ENCODE measurements at places on chromosomes 11 and 22.

DNA sequence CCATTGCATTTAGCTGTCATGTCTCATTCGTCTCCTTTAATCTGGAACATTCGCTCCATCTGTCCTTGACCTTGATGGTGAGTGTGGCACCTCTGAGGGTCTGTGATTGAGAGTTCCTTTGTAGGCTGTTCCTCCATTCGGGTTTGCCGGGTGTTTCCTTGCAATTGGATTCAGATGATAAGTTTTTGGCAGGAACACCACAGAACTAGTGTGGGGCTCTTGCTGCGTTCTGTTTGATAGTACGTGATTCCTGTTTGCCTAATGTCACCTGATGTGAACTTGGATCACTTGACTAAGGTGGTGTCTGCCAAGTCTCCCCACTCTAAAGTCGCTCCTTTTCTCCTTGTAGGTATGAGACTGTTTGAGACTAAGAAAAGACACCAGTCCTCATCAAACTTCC lies 109.7 kb upstream of the TMEM45B start:
- no peak for ATAC-seq

DNA sequence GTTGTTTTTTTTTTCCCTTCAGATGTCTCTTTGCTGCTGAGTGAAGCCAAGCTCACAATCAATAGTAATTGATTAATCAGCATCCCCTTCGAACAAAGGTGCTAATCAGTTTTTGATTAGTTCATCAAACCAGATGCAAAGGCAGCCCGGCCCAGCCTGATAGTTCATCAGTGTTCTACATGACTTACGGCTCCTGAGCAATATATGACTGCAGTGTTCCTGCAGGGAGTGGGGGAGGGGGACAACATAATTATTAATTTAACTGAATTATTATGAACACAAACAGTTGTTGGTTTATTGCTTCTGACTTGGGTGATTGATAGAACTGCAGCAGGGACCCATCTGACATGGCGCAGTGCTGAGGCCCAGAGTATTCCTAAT lies 315.3 kb downstream of the CADM1 start:
- ATAC-seq, result no peak

DNA sequence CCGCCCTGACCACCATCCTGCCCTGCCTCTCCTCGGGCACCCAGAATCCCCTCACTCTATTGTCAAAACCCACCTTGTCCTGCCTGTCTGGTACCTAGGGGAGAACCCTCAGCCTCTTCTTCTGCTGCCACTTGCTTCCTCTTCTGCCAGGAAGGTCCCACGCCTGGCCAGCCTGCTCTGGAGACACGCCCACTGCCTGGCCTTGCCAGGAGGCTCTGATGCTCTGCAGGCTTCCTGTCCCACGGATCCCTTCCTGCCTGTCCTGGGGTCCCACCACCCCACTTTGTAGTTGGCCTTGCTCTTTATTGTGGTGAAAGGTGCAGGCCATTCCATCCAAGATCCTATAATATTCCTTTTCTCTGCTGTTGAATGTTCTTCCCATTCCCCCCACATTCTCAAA lies 63.4 kb downstream of the BMAL1 start:
- no peak for ATAC-seq

GRCh38 chr11:46296528-46297448 lies 19.3 kb downstream of the CREB3L1 start:
- no peak for ATAC-seq

DNA sequence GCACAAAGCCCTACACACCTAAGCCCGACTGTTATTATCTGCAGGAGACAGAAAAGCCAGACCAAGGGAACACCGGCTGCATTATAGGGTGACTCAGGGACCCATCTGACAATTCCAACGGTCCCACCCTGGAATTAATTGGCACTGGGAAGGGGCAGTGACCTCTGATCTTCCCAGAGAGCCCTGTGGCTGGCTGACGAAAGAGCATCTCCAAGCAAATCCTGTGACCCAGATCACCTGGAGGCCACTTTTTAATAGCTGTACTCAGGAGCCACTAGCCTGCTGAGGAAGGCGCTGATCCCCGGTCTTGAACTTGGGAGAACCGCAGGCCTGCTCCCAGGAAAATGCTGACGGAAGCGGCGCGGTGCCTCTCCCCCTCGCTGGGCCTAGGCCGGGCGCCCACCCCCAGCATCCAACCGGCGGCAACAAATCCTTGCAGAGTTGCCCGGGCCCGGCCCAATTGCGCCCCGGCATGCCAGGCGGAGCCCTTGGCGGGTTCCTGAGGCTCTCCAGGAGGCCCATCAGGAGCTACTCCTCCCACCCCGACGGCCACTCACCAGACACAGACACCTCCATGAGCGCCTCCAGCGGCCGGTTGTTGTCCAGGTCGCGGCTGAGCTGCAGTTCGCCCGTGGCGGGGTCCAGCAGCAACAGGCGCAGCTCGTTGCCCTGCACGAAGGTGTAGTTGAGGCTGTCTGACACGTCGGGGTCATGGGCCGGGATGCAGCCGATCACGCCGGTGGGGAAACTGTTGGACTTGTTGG lies 4.2 kb downstream of the CELSR1 start:
- ATAC-seq, result no peak

DNA sequence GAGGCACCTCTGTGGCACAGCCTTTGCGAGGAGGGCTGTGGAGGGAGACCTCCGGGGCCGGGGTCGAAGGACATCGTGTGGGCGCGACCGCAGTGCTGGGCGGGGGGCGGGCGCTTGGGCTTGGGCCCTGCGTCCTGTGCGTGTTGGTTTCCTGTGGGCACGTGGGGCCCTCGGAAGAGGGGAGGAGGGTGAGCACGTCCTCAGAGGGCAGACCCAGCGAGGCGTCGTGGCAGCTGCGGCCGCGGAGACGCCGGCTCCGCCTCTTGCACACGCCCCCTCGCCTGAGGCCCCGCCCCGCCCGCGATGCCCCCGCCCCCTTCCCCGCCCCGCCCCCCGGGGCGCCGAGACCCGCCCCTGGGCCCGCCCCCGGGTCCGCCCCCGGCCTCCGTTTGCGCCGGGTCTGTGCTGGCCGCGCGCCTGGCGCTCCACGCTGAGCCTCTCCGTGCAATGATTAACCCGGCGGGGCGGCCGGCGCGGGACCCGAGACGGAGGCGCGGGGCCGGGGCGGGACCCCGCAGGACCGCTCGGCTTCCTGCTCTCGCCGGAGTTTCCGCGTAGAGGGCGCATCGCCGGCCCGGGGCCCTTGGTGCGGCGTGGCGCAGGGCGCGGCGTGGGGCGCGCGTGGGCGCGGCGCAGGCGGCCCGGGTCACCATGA lies at the start of gene PRR5:
Gene PRR5 (plus strand): TSS at position 381 of the 655 bp plus-strand sequence. CDS start 271 bp downstream, at position 652.
- ATAC-seq, result peak; percentile 93

GRCh38 chr22:32758866-32759385 lies 42.6 kb upstream of the TIMP3 start:
- no peak for ATAC-seq

DNA sequence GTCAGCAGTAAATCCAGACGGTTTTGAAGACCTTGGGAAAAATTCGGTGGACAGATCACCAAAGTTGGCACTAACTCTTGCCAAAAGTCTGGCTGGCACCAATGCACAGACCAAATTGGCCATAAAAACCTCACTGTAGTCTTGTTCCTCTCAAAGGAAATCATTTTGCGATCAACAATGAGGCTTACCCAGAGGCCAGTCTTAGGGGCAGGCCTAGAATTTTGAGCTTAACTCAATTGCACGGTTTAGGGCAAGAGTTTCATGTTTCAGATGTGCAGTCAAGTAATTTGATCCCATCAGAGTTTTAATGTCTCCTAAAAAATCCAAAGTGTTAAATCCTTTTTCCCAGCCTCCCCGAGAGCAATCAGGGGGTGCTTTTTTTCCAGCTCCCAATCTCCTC lies 19.0 kb downstream of the MPPED2 start:
- no peak for ATAC-seq

DNA sequence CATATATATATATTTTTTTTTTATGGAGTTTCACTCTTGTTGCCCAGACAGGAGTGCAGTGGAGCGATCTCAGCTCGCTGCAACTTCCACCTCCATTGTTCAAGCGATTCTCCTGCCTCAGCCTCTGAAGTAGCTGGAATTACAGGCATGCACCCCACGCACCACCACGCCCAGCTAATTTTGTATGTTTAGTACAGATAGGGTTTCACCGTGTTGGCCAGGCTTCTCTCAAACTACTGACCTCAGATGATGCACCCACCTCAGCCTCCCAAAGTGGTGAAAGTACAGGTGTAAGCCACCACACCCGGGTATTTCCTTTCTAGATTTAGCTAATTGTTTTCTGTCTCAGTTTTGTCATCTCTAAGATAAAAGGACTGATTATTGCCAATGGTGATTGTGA lies 821.1 kb downstream of the CNTN5 start:
- no peak for ATAC-seq

DNA sequence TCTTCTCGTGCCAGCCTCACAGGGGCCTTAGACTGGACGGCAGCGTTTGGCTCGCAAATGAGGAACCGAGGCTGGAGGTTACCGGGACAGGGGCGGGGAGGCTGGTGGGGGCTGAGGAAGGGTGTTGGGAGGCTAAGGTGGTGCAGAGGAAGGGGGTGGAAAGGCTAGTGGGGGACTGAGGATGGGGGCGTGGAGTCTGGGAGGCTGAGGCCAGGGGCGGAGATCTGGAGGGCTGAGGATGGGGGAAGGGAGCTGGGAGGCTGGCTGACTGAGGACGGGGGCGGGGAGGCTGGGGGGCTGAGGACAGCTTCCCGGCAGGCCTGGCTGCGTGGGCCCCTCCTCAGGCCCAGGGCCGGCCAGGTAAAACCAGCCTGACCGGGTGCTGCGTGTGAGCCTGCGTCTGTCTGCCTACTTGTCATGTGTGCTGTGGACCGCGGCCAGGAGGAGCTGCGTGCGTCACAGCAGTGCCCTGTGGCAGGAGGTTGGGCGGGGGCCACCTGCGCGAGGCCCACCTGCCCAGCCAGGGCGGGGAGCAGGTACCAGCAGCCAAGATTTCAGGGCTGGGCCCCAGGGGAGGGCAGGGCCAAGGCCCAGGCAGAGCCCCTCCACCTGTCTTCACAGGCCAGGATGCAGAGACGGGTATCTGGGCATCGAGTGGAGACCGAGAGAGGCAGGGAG lies 9.4 kb upstream of the PIM3 start:
- ATAC-seq, result peak; percentile 67

DNA sequence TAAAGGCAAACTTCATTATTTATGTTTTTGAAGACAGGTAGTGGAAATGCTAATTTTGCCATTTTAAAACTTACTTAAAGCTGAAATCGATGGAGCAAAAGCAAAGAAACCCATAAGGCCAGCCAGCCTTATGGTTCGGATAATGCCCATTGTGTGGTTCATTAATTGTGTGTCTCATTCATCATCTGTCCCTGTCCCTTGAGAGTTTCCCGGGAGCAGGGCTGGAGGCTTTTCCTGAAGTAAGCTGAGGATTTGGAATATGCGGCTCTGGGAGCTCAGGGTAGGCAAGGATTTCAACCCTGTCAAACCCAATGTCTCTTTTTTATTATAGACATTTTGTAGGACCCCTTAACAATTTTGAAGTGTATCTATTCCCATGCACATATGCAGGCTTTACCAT lies 790.0 kb upstream of the KIRREL3 start:
- no peak for ATAC-seq

GRCh38 chr11:103988595-103988969 lies 47.9 kb upstream of the DDI1 start:
- no peak for ATAC-seq

DNA sequence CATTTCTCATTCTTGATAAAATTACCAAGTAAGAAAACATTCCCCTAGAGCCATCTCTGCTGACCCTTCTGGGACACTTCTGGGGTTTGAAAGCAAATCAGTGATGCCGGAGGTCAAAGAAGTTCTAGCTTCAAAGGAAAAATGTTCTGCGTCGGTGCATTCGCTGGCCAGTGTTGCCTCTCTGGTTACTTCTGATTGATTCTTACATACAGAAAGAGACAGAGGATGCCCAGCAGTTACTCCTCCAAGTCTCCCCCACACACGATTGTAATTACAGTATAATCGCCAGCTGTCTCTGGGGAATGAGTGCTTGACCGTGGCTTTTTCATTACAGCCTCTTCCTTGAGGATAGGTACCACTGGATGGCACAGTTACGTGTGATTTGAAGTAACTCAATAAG lies 150.9 kb downstream of the SNX19 start:
- ATAC-seq, result no peak

DNA sequence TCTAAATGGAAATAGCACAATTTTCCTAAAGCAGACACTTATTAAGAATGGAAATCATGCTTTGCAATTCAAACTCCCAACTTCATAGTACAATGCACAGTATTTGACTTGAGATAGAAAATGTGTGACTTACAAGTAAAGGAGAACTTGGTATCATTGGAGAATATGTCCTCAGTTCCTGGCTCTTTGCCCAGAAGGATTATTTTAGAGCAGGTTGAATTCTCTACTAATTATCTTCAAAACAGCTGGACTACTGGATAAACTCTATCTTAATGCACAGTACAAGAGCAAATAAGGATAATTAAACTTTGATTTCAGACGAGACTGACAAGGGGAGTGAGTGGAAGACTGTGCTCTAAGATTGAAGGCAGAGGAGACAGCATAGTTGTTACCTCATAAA lies 839.4 kb downstream of the OPCML start:
- no peak for ATAC-seq

DNA sequence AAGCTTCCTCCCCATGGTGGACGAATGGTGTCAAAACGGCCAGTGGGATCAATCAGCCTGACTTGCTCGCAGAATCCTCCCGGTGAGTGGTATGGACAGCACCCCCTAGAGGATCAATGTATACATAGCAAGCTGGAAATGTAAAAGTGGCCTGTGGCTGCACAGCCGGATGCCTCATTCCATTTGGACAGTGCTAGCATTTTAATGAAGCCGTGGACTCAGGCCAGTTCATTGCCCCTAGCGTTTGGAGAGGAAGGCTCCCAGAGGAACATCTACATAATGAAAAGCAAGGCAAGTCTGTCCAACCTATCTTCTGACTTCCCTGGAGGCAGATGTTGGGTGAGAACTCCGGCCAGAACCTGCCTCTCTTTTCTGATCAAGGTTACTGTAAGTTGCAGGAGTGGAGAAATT lies 942.3 kb downstream of the NTM start:
- no peak for ATAC-seq

GRCh38 chr22:43399980-43400358 lies 11.8 kb upstream of the MPPED1 start:
- ATAC-seq, result no peak

GRCh38 chr11:96278039-96278897 lies 64.7 kb downstream of the MAML2 start:
- no peak for ATAC-seq

GRCh38 chr11:110356762-110357671 lies 60.6 kb upstream of the RDX start:
- no peak for ATAC-seq

GRCh38 chr11:59266491-59266890 lies 53.8 kb upstream of the MPEG1 start:
- ATAC-seq, result no peak

- ATAC-seq, result no peak
Measured at GRCh38 chr11:64406221-64406946, 47.4 kb downstream of the RPS6KA4 start.

GRCh38 chr22:30010789-30011405 lies 69.4 kb upstream of the HORMAD2 start:
- ATAC-seq, result no peak

DNA sequence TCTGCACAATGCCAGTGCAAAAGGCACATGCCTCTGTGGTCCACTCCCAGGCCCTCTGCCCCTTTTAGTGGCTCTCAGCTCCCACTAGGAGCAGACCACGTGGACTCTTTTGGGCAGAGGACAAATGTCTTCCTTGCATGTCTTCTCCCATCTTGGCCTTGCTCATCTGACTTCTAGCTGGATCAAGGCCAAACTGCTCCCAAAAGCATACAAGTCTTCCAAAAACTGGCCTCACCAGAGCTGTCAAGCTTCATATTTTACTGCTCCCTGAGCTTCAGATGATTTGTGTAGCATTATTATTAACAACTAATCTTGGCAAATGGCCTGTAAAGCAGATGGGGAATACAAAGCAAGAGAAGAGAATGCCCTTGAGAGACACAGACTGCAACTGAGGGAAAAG lies 6.9 kb downstream of the SMPD1 start:
- no peak for ATAC-seq

- no peak for ATAC-seq
Measured at GRCh38 chr11:34451053-34451452, 12.3 kb downstream of the CAT start.
